Head of caudate nucleus (tissue), 42 donors: ENCODE measurements at places on chromosomes 4 and X.

- DNase-seq = peak; percentile 17
These were observed 256.8 kb upstream of the VCX start for GRCh38 chrX:7586126-7586525.

DNA sequence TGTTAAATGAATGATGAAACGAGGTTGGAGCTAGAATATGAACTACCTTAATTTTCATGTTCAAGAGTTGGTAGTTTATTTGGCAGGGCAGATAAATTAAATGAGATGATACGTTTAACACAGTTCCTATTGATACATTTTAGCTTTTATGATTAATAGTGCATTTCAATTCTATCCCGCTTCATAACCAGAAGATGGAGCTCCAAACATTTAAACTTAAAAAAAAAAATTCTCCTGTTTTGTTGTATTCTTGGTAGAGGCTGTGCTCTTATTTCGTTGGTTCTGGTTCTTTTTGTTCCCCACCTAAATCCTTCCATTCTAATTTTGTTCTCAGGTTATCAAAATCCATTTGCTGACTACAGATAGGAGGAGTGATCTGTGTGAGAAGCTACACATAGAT, 71.8 kb upstream of the PTPN13 start:
- DNase-seq = no peak

- DNase-seq = no peak
These were observed 556.9 kb upstream of the SLIT2 start for GRCh38 chr4:19694812-19695211.

- DNase-seq = peak; percentile 51
These were observed 511 bp downstream of the GABRB1 start for GRCh38 chr4:47031751-47032404.

- DNase-seq = no peak
These were observed 656 bp upstream of the GSPT2 start for GRCh38 chrX:51742586-51742985.

DNA sequence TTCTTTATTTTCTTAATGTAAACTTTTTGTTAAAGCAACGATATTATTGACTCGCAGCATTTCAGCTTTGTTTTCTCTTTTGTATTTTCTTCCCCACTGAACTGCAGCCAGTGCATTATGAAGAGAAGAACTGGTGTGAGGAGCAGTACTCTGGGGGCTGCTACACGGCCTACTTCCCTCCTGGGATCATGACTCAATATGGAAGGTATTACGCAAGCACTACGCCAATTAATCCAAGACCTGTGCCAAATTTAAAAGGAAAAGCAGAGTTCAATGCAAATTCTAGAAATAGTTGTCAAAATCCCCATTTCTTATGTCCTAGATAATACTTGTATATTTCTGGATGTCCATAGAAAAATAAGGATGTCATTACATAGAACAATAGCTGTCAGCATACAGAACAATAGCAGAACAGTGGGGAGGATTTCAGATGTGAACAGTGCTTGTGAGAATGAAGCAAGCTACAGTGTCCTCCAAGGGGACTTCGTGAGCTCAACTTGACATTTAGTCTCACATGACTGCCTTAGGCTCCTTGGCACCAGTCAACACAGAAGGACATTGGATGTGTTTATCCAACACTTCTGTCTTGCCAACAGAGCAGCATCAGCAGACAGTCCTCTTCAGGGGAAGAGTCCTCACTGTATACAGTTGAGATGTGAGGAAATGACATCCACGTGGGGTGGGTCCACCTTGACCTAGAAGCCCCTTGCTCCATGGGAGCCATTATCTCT, 85.9 kb downstream of the MAOA start:
- DNase-seq = no peak

DNA sequence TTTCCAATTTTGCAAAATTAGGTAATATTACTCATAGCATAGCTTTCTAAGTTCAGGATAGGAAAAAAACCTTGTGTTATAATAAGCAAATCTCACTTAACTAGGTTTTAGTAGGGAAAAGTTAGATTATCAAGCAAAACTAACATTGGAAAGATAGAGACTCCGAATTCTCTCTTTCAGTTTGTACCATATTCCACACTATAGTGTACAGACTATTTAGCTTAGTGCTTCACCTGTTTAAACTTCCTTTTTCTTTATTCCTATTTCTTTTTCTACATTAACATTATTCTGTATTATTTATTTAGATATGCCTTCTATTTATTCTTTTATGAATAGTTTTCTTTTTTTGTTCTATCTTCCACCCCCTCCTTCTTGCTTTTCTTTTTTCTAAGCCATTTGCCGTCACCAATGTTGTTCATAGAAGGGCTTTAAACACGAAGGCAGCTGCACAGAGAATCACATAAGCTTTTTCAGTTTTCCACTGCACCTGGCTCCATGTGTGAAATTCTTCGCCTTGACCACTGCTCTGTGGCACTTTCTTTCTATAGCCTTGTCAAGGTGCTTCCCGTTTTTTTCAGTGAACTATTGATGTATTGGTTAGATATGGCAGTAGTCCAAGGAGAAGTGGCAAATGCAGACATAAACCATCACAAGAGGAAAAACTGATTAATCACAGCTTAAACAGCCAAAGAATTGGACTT, 8.5 kb downstream of the PCDH10 start:
- DNase-seq = no peak

DNA sequence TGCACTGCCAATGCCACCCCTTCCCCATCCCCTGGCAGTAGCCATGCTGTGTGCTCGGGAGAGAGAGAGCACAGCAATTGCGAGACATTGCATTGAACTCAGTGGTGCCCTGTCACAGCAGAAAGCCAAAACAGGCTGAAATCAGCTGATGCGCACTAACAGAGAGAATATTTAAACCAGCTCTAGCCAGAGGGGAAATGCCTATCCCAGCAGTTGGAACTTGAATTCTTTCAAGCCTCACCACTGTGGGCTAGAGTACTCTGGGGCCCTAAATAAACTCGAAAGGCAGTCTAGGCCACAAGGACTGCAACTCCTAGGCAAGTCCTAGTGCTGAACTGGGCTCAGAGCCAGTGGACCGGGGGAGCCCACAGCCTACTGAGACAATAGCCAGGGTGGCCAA, 17.7 kb upstream of the RP2 start:
- no peak for DNase-seq

DNA sequence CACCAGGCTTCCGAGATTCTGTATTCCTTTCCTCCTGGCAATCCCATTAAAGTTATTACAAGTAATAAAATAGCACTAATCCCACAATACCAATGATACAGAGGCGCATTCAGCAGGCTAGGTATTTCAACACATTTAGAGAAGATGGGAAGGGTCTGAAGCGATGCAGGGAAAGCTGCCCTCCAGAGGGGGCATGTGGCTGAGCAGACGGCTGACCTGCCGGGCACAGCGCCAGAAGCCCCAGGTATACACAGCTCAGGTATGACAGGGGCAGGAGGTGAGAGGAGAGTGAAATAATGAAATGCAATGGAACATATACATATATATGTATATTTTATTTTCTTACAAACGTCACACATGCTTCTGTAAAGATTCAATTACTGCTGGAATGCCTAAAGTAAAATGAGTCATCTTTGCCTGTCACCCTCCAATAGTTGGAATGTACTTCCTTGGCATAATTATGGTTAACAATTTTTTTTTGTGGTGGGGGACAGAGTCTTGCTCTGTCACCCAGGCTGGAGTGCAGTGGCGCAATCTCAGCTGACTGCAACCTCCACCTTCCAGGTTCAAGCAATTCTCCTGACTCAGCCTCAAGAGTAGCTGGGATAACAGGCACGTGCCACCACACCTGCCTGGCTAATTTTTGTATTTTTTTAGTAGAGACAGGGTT, 21.3 kb upstream of the CDKN2AIP start:
- no peak for DNase-seq

DNA sequence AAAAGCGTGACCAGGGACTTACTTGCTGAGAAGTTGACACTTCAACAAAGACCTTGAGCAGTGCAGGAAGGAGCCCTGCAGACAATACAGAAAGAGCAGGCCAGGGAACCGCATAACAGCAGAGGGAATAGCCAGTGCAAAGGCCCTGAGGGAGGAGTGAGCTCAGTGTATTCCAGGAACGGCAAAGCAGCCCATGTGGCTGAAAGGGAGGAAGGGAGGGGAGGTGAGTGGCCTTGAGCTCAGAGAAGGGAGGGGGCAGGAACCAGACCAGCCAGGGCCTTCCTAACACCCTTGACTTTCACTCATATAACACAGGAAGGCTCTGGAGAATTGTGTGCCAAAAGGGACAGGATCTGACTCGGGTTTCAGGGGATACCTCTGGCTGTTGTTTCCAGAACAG, 112.2 kb downstream of the BCOR start:
- DNase-seq = no peak

GRCh38 chrX:133783274-133783673, 202.1 kb downstream of the GPC3 start:
- no peak for DNase-seq

DNA sequence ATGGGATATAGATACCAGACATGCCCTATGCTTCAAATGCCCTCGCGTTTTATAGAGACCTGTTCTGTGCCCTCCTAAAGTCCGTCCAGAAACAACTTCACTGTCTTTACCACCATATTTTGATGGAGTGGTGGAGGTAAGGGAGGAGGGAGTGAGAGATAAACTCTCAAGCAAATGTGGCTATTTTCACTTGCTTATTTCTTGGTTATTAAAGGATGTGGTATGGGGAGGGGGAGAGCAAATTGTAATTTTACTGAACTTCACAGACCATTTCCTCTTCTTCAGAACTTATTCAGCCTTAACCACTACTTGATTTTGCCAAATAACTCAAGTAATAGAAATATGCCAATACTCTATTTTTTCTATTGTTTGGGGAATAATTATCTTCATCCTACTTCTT, 31.5 kb downstream of the GPR174 start:
- DNase-seq = no peak

- no peak for DNase-seq
These were observed 97.7 kb downstream of the CEP44 start for GRCh38 chr4:174381440-174381800.

- DNase-seq = no peak
These were observed 1160.3 kb downstream of the FSTL5 start for GRCh38 chr4:161003418-161004057.

GRCh38 chr4:159487284-159487747, 384.4 kb downstream of the RAPGEF2 start:
- peak; percentile 43 for DNase-seq

DNA sequence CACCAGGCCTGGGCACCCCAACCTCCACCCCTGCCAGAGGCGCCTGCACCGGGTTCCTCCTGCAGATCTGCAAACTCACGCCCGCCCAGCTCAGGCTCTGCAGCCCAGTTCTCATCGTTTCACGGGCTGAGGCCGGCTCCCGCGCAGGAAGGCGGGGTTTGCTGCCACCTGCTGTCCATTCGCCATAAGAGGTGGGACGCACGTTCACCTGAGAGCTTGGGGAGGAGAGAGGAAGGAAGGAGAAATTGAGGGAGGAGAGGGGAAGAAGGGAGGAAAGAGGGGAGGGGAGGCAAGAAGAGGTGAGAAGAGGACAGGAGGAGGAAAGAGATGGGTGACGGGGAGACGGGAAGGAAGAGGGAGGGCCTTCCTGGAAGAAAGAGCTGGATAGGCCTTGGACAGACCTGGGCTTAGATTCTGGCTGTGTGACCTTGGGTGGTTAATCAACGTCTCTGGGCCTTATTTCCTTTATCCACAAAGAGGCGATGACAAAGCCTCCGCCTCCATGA, 114.5 kb downstream of the ADRA2C start:
- peak; percentile 91 for DNase-seq

DNA sequence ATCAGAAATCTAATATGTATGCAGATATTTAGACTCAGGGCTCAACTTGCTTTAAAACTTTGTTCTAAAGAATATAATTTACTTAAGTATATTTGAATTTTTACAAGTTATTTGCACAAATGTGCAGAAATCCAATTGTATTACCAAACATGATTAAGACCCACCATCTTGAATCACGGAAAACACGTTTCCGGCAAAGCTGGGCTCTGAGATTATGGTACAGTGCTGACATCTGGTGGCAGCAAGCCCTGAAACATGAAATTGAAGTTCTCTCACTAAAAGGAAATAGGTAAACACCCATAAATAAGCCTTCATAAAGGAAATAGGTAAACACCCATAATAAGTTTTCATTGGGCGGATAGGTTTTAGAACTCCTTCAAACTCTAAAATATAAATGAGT, 98.3 kb upstream of the MAOA start:
- peak; percentile 48 for DNase-seq

- DNase-seq = no peak
These were observed 153.8 kb upstream of the KLF3 start for GRCh38 chr4:38510201-38510600.

DNA sequence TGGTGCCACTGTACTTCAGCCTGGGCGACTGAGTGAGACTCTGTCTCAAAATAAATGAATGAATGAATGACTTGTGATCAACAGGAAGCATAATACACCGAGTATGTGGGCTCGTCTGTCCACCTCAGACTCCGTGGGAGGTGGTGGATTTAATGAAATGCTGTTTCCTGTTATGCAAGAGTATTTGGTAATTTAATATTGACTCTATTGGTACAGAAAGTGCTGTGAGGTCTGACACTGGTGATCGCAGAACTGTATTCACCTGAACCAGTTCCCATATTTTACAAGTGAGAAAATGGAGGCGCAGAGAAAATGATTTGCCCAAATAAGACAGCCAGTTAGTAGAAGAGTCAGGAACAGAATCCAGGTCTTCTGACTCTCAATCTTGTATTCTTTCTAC, 423.3 kb downstream of the RAPGEF2 start:
- no peak for DNase-seq

- DNase-seq = no peak
These were observed 45.4 kb downstream of the MBNL3 start for GRCh38 chrX:132443196-132444135.

DNA sequence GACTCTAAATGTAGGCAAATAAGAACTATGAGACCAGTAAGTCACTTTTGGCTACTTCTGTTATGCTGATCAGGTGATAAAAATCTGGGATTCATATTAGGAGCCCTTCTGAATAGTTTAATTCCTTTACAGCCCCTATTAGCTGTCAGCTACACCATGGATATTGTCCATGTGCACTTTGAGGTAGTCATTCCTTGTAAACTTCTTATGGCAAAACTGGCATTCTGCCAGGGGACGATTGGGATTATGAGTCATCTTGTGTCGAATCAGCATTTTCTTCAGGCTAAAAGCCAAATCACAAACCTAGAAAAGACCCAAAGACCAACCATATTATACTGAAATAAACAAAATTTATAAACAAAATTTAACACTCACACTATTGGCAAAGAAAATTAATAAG, 227.6 kb downstream of the PRDM5 start:
- DNase-seq = no peak

- no peak for DNase-seq
These were observed 9.4 kb downstream of the FNIP2 start for GRCh38 chr4:158778156-158778711.

DNA sequence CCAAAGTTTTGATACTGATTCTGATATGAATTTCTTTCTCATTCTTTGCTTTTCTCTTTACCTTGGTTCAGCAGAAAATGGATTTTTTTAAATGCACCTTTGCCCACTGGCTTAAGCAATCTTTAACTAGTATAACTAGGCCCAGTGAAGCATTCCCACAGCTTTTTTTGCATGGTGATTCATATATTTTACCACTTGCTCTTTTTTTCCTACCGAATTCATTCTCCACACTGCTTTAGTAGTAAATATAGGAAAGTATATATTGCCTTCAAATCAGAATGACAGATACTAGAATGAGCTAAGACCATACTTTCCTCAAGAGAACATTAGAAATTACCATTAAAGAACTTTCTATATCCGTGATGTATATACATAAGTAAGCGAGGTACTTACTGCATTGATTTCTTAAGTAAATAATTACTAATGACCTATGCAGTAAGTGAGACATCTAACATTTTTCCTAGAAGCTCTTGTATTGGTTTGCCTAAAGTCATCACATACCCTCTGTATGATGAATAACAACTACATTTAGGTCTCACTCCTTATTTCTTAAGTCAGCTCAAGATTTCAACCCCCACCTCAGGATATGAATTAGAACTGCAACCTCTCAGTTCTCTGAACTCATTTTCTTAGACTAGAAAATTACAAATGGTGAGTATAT, 44.2 kb downstream of the SLC4A4 start:
- no peak for DNase-seq
